SK-N-SH (cell line): ENCODE measurements at places on chromosomes 1 and 21.

- DNase-seq, result no peak
Measured at GRCh38 chr1:37159102-37159501, 124.8 kb upstream of the GRIK3 start.

DNA sequence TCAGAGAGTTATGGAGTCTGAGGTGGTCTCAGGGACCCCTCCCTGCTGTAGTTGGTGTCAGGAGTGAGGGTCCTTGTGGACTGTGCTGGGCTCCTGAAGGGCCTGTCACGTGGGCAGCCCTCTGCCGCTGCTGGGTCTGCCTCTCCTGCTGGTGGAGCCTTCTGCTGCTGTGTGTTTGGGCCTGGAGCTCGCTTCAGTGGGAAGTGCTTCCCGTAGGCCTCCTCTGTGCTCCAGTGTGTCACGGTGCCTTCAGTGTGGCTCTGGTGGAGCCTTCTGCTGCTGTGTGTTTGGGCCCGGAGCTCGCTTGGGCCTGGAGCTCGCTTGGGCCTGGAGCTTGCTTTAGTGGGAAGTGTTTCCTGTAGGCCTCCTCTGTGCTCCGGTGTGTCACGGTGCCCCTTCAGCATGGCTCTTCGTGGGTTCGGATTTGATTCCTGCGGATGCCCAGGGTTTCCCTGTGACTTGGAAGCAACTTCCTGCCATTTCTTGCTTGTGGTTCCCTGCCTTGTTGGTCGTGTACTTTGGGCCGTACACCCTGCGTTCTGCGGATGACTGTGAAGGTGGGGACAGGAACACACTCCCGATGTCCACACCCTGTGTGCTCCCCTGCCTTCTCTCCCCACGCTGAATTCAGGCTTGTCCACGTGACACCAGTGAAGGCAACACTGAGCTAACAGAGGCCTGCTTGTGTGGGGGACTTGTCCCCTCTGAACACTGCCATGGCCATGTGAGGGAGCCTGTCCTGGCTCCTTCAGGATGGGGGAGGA is 19.5 kb downstream of the C1orf174 start:
- no peak for DNase-seq

GRCh38 chr1:224637515-224637914 is 21.4 kb downstream of the CNIH3 start:
- DNase-seq, result no peak

GRCh38 chr1:94714152-94714551 is 106.0 kb upstream of the SLC44A3 start:
- no peak for DNase-seq

DNA sequence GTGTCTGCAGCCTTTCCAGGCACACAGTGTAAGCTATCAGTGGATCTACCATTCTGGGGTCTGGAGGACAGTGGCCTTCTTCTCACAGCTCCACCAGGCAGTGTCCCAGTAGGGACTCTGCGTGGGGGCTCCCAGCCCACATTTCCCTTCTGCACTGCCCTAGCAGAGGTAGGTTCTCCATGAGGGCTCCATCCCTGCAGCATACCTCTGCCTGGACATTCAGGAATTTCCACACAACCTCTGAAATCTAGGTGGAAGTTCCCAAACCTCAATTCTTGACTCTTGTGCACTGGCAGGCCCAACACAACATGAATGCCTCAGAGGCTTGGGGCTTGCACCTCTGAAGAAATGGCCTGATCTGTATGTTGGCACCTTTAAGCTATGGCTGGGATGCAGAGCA is 6.8 kb downstream of the CRYZ start:
- DNase-seq, result no peak

- no peak for DNase-seq
Measured at GRCh38 chr1:167911413-167911812, 2.5 kb downstream of the ADCY10 start.

- no peak for DNase-seq
Measured at GRCh38 chr1:235468004-235468403, 36.2 kb downstream of the B3GALNT2 start.

DNA sequence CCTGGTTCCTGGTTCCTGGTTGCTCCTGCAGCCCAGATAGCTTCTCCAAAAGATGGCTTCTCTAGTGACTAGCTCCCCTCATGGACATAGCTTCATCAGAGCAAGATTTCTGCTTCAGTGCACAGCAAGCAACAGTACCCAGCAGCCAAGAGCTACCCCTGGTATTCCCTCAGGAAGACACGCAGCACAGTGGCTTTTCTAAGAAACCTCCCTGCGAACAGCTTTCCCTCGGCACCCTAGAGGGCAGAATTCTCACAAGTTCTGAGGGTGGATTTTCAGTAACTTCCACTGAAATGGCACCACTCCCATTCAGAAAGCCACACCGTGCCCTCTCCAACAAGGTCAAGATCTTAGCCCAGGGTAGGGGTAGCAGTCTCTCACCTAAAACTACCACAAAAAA is 128.2 kb downstream of the EIF4G3 start:
- DNase-seq, result no peak

GRCh38 chr1:180945151-180945550 is 32.5 kb downstream of the KIAA1614 start:
- no peak for DNase-seq

GRCh38 chr1:44842862-44843655 is at the start of gene PTCH2:
Gene PTCH2, minus strand, starts transcription at chr1:44843253. Its CDS starts 321 bp downstream, at chr1:44842932.
- peak; percentile 98 for DNase-seq

GRCh38 chr1:50488876-50489275 is 65.6 kb upstream of the DMRTA2 start:
- no peak for DNase-seq

DNA sequence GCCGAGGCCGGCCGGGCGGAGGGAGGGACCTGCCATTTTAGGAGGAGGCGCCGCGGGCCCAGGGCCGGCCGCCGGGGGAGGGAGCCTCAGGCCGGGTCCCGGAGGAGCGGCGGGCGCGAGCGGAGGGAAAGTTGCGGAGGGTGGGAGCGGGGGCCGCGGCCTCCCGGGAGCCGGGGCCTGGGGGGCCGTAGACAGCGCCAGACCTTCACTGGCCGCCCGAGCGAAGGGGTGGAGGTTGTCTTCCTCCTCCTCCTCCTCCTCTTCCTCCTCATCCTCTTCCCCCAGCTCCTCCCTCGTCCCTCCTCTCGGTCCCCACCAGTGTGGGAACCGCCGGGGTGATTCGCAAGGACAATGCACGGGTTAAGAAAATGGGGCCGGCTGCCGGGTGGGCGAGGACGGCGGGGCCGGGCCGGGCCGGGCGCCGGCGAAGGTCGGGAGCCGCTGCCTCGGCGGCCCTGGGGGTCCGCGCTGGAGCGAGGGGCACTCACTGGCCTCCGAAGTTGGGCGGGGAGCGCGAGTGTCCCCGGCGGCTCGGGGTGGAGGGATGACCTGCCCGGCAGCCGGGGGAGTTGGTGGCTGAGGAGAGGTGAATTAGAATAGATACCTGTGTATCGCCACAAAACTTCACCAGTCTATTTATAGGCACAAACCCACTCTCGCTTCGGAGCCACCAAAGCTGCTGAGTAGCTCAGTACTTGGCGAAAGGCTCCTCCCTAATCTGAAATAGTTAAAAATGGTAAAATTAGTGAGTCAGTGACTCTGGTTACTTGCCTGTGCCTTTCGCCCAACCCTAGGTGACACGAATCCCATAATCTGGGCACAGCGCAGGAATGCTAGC is 1.3 kb downstream of the DYRK1A start:
- peak; percentile 42 for DNase-seq
